ENCODE measurements at places on chromosomes 16 and 17.
A peak's percentile ranks its signal among the peaks of the same experiment; 100 is the strongest.

GRCh38 chr16:54148974-54149373, 137.6 kb downstream of the IRX3 start:
- no peak for DNase-seq

- DNase-seq, result peak; percentile 15
Measured at GRCh38 chr17:42708588-42708987, 26.3 kb downstream of the CNTNAP1 start.

DNA sequence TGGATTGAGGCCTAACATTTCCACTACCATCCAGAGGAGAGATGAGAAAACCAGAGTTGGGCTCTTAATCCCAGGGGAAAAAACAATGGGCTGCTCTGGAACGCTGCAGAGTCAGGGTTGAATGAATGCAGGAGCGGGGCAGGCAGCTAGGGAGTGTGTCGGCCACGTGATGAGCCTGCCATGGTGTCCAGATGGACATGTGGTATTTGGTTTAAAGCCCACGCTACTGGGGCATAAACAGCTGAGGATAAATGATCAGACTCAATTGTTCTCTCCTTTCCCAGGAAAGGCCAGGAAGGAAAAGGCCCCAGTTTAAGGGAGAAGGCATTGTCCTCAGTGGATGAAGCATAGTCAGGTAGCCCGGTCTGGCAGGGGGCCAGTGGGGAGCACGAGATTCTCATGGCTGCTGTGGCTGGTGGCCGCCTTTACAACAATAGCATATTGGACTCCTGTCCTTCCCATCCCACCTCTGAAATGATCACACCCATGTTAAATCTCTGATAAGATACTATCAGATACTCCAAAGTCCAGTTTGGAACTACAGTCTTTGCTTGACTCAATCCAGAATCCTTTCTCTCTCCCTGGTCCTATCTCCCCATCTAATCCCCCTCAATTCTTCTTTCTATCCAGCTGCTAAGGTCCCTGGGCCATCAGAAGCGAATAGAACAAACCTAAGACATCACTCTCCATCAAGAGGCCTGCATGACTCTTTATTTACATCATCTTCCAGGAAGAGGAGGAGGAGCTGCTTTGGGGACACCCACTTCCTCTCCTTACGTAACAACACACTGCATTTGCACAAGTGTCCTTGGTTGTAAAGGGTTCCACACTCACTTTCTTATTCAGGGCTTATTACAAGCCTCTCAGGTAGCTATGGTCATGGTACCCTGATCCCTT, 20.4 kb downstream of the CA4 start:
- DNase-seq, result peak; percentile 65

GRCh38 chr17:59435238-59435637, 103.8 kb downstream of the YPEL2 start:
- DNase-seq, result no peak

DNA sequence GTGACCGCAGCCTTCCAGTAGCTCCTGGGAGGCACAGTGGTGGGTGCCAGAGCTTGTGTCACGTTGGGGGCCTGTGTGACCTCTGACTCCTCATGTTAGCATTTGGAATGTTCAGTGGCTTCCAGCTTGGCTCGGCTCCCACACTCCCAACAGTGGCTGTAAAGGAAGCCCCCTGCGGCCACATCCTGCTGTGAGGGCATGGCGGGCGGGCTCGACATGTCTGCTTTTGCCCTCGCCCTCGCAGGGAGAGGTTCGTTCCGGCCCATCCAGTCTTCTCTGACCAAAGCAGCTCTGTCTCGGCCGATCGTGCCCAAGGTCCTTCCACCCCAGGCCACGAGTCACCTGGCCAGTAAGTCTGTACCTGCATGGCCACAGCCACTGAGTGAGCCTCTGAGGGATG, 12.2 kb upstream of the JPT2 start:
- DNase-seq, result no peak

- no peak for DNase-seq
Measured at GRCh38 chr16:87611456-87611855, 9.1 kb downstream of the JPH3 start.

DNA sequence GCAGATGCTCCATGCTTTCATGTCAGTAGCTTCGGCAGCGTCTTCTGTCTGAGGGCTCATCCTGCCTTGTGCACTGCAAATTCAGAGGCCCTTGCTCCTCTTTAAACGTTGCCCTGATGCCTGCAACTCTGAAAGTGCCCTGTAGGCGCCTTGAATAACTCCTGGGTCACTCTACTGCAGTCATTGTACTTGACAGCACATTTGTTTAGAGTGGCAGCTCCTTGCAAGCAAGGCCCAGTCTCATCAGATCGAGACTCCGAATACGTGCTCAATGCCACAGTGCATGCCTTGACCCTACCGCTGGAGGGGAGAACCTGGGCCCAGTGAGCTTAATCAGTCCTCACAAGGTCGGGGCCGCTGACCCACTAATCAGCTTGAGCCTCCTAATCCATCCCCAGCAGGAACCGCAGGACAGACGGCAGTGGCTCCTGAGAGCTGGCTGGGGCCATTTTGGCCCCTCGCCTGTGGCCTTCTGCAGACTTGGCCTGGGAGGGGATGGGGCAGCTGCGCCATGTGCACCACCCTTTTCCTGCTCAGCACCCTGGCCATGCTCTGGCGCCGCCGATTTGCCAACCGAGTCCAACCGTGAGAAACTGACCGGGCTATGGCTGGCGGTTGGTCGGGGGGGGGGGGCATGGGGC, at the start of gene PRCD:
Gene PRCD (plus strand): TSS at position 414 of the 641 bp plus-strand sequence. CDS start 98 bp downstream, at position 512.
- no peak for DNase-seq

GRCh38 chr16:1972490-1972877, 631 bp downstream of the TBL3 start:
- no peak for DNase-seq

DNA sequence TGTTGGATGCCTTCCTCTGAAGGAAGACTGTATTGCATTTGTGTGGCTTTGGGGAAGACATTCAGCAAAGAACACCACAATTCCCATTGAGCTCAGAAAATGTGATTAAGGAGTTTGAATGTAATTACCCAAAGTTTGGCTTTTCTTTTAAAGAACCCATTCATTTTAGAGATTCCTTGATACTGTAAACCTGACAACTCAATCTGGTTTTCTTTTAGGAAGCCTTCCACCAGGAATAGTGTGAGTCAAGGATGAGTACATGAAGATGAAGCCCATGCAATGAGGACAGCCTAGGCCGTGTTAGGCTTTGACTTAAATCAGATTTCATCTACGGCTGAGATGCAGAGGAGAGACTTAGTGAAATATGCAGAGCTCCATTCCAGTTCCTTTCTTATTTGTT, 271.7 kb upstream of the TBX2 start:
- DNase-seq, result no peak

DNA sequence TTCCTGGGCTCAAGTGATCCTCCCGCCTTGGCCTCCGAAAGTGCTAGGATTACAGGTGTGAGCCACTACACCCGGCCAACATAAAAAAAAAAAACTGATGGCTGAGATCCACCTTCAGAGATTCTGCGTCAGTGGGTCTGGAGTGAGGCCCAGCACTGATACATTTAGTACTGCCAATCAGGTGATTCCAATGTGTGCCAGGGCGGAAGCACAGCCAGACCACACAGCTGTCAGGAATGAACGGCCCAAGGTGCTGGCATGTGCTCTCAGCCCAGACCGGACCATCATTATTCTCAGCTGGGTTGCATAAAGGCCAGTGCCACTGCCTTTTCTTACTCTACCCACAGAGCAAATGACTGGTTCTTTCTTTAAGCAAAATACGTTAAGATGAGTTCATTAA, 1.2 kb upstream of the BCO1 start:
- peak; percentile 43 for DNase-seq
